Stimulated activated CD4-positive, alpha-beta T cell treated with anti-CD3 and anti-CD28 coated beads, Interleukin-1b, Interleukin-23, amount 100 ng/mL, for 48 hours (primary cell): ENCODE measurements at places on chromosomes 7 and 10.

DNA sequence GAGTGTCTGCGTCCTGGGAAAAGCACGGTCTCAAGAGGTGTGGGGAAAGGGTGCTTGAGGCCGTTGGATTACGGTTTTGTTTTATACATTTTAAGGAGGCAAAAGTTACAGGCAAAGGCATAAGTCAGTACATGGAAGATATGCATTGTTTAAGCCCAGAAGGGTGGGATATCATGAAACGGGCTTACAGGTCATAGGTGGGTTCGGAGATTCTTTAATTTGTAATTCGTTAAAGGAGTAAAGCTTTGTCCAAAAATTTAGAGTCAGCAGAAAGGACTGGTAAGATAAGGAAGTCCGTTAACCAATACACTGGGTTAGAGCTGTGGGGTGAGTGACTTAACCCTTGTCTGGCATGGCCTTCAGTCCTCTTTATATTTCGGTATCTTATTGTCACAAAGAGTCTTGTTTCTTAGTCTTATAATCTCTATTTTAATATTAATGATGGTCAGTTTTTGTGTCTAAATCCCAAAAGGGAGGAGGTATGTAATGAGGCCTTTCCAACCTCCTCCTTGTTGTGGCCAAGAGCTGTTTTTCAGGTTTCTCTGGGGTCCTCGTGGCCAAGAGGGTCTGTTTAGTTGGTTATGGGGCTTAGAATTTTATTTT is 12.7 kb downstream of the TSPAN14 start:
- no peak for DNase-seq

DNA sequence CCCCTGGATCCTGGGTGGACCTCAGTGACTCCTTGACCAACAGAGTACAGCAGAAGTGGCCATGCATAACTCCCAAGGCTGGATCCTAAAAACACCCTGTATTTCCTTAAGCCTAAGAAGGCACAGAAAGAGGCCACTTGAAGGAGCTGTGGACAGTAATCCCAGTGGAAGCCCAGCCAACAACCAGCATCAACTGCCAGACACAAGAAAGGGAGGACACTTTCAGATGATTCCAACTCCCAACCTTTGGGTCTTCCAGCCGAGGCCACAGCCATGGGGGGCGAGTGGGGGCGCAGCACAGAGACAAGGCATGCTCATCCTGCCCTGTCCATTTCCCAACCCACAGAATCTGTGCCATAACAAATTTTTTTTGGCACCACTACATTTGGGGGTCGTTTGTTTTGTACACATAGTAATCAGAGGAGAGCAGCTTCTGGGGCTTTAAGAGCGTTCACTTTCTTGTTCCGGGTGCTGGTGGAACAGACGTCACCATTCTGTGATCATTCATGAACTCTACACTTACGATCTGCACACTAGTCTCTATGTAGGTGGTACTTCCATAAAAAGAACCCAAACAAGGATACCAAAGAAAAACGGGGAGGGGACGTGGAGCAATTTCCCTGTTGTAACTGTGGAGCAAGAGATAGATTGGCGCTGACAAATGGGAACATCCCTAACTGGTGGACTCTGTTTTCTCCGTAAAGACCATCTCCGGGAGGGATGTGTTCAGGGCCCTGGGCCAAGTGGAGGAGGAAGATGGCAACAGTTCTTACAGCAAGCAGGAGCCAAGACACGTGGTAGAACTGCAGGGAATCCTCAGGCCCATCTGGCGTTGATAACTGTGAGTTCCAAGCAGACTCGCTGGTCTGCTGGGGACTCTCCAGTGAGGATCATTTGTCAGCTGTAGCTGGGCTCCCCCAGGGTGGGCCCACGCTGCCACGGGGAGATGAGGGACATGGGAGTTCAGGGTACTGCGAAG is 6.0 kb upstream of the SLC29A3 start:
- no peak for DNase-seq

GRCh38 chr10:124898471-124898870 is 43.5 kb upstream of the ZRANB1 start:
- DNase-seq, result no peak

- no peak for DNase-seq
Observed at GRCh38 chr7:31023877-31024276, 28.2 kb upstream of the ADCYAP1R1 start.

DNA sequence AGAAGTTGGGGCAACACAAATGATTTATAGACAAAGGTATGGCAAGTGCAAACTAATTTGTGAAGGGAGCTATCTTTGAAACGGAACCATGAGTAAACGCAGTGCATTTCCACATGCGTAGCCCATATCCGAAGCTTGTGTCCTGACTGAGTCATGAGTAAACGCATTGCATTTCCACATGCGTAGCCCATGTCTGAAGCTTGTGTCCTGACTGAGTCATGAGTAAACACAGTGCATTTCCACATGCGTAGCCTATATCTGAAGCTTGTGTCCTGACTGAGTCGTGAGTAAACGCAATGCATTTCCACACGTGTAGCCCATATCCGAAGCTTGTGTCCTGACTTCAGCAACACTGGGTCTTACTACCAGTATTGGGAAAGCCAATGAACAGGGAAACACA is 95.0 kb downstream of the CELF2 start:
- no peak for DNase-seq

- no peak for DNase-seq
Observed at GRCh38 chr10:91034494-91035159, 113.7 kb upstream of the ANKRD1 start.

DNA sequence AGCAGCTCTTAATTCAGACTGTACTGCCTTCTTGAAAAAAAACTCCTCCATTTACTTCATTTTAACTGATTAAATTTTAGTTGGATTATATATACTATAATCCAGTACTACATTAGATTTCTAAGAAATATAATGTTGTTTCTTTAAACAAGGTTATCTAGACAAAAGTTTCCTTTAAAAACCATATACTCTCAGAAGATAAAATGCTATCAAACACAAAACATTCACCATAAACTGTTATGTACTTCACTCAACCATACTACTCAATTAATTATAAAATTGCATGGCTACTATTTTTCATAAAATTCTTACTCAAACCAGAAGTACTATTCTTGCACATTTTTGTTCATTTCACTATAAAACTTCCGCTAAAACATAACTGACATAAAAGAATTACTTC is 12.7 kb downstream of the GPR22 start:
- DNase-seq, result no peak

DNA sequence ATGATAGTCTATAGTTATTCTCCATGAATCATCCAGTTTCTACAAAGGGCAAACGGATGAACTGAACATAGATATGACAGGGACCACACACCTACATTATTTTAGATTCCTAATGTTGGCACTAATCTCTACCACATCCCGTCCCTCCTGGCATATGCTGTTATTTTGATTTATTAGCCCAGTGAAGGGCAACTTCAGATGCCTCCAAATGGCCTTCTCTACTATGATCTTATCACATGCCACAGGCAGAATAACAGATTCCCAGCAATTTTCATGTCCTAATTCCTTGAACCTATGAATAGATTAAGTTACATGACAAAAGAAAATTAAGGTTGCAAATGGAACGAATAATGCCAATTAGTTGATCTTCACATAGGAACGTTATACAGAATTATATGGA is 474.7 kb downstream of the ANKRD7 start:
- DNase-seq, result no peak

DNA sequence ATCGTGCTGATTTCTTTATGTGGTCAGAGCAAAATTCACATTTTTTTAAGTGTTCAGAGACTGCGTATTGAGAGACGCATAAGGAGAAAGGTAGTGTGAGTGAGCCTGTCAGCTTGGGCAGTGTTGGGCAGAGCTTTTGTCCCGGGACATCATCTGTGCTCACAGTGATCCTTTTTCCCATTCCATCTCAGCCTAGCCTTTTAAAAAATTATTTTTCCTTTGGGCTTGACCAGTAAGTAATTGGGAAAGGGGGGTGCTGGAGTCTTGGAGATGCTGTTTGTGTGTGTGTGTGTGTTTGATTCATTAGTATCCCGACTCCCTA is 1.5 kb downstream of the NRF1 start:
- DNase-seq, result no peak

DNA sequence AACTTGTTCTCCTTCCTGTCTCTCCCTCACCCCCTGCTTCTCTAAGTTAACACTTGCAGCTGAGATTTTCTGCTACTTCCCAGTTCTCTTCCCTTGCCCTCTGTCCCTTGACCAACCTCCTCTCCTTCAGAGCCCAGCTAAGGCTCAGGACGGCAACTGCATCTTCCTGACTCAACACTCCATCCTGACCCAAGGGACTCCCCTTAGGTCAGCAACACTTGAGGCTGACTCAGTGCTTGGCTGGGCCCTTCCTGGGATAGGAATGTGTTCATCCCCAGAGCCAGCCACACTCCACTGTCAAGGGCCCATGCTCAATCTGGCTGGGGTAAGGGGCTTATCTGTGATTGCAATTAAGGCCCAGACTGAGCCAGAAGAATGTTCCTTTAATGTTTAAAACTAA is 3.4 kb downstream of the CALHM2 start:
- DNase-seq, result no peak

DNA sequence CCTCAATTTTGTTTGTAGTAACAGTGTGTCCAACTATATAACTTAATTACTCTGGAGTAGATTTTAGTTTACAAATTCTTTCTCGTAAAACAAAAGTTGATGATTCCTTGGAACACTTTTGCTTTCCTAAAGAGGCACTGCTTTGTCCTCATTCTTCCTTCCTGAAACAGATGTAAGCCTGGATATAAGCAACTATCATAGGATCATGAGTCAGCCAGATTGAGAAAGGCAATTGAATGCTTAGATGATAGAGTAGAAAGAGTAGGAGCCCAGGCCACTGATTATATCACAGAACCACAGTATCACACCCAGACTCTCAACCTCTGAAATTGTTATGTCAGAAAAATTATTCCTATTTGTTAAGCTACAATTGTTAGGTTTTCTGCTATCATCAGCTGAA is 69.9 kb downstream of the TMEM106B start:
- DNase-seq, result no peak

GRCh38 chr10:88374392-88375175 is 208.5 kb downstream of the RNLS start:
- no peak for DNase-seq

- no peak for DNase-seq
Observed at GRCh38 chr10:96216775-96217174, 54.6 kb downstream of the BLNK start.

DNA sequence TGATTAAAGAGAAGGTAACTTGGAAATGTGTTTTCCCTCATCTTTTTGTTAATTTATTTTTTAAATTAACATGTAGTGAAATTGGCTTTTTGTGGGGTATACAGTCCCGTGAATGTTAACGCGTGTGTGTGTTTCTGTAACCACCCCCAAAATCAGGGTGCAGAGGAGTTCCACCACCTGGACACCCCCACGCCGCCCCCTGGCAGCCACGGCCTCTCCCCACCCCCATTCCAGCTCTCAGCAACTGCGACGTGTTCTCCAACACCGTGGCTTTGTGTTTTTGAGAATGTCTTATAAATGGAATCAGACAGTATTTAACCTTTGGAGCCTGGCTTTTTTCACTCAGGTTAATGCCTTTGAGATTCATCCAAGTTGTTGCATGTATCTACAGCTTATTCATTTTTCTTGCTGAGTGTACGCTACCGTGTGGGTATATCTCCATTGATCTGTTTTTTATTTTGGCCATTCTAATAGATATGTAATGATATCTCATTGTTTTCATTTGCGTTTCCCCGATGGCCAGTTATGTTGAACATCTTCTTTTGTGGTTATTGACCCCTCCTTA is 218.8 kb downstream of the EBF3 start:
- DNase-seq, result no peak

- DNase-seq, result no peak
Observed at GRCh38 chr7:45938626-45939302, 17.7 kb upstream of the IGFBP3 start.

GRCh38 chr10:116886772-116887171 is 37.5 kb downstream of the ENO4 start:
- DNase-seq, result no peak

DNA sequence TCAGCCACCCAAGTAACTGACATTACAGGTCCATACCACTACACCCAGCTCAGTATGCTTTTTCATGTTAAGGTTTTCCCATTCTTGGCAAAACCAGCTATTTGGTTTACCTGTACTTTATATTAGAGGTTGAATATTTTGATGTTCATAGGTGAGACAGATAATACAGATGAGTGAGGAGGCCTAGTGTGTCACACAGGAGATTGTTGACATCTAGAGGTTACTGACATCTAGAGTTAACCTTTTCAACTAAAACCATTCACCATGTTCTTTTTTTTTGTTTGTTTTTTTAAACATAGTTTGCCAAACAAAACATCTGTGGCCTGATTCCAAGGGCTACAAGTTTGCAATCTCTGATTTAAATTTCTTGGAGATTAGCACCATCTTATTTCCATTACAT is 8.0 kb downstream of the GHITM start:
- DNase-seq, result no peak

- DNase-seq, result no peak
Observed at GRCh38 chr7:150365194-150365593, 3.4 kb upstream of the REPIN1 start.

DNA sequence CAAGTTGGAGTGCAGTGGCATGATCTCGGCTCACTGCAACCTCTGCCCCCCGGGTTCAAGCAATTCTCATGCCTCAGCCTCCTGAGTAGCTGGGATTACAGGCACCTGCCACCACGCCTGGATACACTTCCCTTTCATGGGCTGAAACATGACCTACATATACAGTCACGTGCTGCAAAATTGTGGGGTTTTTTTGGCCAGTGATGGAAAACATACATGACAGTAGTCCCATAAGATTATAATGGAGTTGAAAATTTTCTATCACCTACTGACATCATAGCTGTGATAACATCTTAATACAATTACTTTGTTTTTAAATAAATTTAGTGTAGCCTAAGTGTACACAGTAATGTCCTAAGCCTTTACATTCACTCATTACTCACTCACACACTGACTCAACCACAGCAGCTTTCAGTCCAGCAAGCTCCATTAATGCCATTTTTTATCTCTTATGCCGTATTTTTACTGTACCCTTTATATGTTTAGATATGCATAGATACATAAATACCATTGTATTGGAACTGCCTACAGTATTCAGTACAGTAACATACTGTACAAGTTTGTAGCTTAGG is 79.9 kb upstream of the TMEM196 start:
- DNase-seq, result no peak

GRCh38 chr10:91467114-91467513 is 57.0 kb downstream of the HECTD2 start:
- DNase-seq, result no peak

GRCh38 chr7:111864291-111864976 is 302.1 kb upstream of the IMMP2L start:
- no peak for DNase-seq

DNA sequence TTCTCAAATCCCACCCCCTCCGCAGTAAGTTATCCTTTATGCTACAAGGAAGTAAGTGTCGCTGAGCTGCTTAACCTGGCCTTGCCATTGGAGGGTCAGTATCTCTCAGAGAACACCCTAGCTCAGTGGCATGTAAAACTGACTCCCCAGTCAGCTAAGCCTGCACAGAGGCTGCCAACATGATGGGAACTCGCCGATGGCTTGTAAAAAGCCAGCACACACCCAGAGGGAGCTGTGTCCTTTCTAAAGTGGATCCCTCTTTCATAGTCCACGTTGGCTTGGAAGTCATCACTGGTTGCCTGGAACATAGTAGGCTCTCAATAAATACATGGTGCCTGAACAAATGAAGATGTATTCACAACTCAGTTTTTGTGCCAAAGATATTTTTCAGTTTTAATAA is 249.1 kb upstream of the YAE1 start:
- no peak for DNase-seq

- DNase-seq, result no peak
Observed at GRCh38 chr10:127398140-127398970, 150.8 kb upstream of the NPS start.
